NCI-H446 (cell line): ENCODE measurements at places on chromosomes 13 and 19.

- no peak for DNase-seq
These were observed 35.0 kb upstream of the ALOX5AP start for GRCh38 chr13:30700364-30700763.

DNA sequence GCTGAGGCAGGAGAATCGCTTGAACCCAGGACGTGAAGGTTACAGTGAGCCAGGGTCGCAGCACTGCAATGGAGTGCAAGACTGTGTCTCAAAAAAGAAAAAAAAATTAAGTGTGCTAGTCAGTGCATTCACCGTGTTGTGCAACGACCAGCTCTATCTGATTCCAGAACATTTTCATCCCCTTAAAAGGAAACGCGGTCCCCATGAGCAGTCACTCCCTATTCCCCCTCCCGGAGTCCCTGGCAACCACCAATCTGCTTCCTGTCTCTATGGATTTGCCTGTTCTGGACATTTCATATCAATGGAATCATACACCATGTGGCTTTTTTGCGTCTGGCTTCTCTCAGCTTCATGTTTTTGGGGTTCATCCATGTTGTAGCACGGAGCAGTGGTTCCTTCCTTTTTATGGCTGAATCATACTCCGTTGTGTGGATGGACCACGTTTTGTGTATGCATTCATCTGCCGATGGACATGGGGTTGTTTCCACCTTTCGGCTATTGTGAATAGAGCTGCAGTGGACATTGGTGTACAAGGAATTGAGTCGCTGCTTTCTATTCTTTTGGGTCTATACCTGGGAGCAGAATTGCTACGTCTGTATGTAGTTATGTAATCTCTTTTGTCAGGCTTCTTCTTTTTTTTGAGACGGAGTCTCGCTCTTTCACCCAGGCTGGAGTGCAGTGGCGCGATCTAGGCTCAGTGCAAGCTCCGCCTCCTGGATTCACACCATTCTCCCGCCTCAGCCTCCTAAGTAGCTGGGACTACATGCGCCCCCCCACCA, 19.8 kb downstream of the MYO9B start:
- no peak for DNase-seq

GRCh38 chr19:55252760-55253663, 5.8 kb downstream of the PPP6R1 start:
- no peak for DNase-seq

GRCh38 chr13:98214707-98215106, 37.6 kb upstream of the RNF113B start:
- DNase-seq: no peak

DNA sequence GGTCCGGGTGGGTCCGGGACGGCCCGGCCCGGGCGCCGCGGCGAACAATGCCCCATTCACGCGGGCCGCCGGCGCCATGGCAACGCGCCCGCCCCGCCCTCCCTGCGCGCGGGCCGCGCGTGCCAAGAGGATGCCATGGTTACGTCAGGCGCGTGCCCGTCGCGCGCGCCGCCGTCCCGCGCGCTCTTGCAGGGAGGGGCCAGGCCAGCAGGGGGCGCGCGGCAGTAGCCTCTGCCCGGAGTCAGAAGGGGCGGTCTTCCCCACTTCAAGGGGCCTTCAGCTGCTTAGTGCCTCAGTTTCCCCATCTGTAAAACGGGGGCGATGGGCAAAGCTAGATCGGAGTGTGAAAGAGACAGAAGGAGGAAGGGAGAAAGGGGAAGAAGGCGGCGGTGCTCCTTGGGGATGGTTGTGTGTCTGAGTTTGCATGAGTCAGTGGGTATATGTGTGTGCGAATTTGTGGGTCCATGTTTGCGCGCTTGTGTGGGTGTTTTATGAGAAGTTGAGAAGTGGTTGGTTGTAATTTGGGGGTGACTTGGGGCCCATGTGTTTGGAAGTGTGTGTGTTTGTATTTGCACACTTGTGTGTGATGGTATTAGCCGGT, 11.6 kb upstream of the NFIX start:
- peak; percentile 56 for DNase-seq

GRCh38 chr13:29758531-29759114, 91.8 kb downstream of the UBL3 start:
- DNase-seq: no peak

GRCh38 chr13:70835371-70835770, 727.1 kb upstream of the KLHL1 start:
- no peak for DNase-seq

DNA sequence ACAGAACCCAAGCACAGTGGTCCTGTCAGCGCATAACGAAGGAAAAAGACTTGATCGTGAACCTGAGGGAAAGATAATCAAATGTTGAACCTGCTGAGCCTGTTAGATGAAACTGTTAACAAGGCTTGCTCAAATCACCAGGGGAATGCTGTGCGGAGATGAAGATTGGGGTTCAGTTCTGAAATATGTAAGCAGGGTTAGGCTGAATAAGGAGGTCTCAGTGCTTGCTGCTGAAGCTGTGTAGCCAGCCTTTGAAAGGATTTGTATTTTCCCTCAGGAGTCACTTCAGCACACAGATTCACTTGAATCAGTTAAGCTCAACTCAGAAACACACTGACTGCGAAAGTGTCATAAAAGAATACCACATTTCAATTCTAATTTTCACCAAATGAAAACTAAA, 793.5 kb downstream of the OLFM4 start:
- DNase-seq: no peak

DNA sequence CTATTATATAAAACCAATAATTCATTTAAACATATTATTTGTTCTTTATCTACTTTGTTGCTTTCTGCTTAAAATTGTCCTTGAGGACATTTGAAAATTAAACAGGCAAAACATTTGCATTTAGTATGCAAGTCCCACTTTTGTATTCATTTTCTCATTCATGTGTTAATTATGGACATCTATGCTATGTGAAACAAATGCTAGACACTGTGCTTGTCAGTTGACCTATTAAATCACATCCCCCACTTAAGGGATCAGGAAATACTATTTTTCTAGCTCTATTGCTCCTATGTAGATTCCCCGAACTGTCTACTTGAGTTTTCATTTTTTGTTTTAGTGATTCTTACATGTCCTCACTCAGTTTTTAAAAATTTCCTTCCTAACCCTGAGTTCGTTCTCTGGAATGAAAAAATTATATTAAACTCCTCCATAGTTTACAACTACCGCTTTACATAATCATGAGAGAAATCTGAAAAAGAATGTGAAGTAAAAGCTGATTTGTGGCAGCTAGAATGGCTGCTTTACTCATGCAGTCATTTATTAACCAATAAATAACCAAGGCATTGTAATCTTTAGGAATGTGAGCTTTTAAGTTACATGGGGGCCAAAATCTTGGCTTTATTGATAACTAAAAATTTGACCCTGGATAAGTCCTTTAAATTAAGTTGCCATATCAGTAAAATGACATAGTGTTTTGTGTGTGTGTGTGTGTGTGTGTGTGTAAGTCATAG, 188.5 kb downstream of the LIG4 start:
- no peak for DNase-seq

- DNase-seq: peak; percentile 87
These were observed 136.8 kb downstream of the DCLK1 start for GRCh38 chr13:35994131-35994966.

DNA sequence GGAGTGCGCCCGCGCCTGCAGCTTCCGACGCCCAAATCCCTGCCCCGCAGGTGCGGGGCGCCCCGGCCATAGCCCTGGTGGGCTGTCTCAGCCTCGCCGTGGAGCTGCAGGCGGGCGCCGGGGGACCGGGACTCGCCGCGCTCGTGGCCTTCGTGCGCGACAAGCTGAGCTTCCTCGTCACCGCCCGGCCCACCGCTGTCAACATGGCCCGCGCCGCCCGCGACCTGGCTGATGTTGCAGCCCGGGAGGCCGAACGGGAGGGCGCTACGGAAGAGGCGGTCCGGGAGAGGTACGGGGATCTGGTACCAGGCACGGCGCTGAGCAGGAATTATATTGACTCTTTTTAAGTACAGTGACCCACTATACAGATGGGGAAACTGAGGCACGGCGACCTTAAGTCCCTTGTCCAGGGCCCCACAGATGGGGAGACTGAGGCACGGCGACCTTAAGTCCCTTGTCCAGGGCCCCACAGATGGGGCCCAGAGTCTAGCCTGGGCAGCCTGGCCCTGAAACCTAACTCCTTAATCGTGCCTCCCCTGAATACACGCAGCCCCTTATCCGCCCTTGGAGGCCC, 586 bp downstream of the MRI1 start:
- no peak for DNase-seq

- no peak for DNase-seq
These were observed 2.8 kb downstream of the ZNF667 start for GRCh38 chr19:56474308-56474707.

- DNase-seq: no peak
These were observed 609.8 kb downstream of the LMO7 start for GRCh38 chr13:76245920-76246319.

- DNase-seq: peak; percentile 24
These were observed 114.9 kb downstream of the RFC3 start for GRCh38 chr13:33932769-33933406.
